ENCODE measurements at places on chromosomes 11 and 22.

DNA sequence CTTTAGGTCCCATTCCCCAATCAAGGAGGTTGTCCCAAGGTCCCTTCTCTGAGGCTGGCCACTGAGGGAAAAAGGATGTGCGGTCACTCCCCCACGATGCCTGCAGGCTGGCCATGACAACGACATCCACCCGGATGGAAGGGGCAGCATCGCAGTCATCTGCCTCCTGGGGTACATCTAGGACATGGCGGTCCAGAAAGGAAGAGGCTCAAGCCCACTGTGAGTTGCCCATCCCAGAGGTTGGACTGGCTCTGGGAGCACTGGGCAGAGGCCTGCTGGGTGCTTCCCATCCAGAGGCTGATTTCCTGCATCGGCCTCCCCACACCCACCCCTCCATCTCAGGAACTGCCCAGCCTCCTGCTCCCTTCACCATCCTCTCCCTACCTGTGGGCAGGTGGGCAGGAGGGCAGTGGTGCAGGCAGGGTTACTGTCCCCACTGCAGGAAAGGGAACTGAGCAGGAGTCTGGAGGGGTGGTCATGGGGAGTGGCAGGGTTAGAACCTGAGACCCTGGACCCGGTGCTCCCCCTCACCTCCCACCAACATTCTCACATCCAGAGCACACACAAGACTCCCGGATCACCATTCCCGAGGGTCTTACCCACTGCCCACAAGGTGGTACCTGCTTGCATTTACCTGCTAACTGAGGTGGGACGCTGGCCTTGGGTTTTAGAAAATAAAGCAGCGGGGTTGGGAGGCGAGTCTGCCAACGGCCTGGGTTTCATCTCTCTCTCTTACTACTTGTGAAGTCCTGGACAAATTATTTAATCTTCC lies 4.4 kb downstream of the RCE1 start:
- DNase-seq: no peak

DNA sequence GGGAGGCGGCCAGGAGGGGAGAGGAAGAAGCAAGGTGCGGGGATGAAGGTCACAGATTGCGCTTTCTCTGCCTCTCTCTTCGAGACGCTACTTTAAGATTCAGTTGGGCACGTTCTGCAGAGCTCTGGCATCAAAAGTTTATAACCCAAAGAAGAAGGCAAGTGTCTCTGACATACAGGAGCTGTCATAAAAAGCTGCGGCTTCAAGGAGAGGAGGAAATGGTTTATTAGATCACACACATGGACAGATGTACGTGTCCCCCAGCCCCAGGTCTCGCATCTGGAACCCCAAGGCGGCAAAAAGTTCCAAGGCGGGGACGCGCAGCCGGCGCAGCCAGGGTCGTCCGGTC lies 589.0 kb downstream of the OPCML start:
- no peak for DNase-seq

DNA sequence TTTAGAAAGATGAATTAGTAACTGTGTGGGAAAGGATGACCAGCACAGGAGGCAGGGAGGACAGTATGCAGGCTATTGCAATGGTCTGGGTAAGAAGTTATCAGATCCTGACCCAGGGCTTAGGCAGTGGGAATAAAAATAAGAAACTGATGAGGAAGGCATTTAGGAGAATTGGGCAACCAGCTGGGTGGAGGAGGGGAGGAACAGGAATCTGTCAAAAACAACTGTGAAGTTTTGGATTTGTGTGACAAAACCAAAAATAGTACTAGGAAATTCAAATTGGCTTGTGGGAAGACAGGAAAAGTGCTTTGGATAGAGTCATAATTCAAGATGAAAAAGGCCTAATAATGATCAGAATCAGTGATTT lies 27.9 kb downstream of the MMP13 start:
- no peak for DNase-seq

GRCh38 chr11:120244476-120245365 lies 4.8 kb downstream of the POU2F3 start:
- DNase-seq: no peak

DNA sequence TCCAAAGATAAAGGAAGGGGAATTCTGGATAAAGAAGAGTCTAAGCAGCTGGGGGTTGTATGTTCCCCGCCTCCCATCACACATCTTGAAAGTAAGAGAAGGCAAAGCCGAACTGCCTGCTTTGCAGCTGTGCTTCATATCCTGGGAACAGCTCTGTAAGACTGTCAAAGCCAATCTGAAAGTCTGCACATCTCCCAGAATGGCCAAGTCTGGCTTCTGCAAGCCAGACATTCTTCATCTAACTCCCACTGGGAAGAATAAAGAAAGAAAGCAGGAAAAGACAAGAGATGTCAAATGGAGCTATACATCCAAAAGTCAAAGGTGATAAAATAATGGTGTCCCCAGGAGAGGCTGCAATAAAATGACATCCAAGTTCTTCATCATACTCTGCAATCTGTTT lies 15.4 kb downstream of the MORC2 start:
- DNase-seq: no peak

All from NCI-H187 (cell line).